CD4-positive, alpha-beta T cell treated with Interleukin-12 subunit alpha and Interleukin-12 subunit beta, for 1 hour (primary cell): ENCODE measurements at places on chromosomes 4 and X.

DNA sequence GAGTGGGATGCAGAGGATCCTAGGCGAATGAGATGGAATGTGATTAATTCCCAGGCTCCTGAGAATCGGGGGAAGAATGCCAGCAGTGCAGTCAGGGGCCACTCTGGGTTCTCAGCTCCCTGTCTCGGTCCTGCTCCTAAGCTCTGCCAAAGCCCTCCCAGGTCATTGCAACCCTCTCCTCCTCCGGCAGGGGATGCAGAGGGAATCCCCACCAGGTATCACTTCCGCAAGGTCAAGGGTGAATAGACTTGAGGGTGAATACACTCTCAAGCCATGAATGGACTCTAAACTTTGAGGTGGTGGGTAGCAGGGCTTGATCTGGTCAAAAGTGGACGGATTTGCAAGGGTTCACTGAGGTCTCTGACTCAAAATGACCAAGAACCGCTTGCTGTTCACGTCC lies 139.3 kb upstream of the MXRA5 start:
- no peak for DNase-seq

DNA sequence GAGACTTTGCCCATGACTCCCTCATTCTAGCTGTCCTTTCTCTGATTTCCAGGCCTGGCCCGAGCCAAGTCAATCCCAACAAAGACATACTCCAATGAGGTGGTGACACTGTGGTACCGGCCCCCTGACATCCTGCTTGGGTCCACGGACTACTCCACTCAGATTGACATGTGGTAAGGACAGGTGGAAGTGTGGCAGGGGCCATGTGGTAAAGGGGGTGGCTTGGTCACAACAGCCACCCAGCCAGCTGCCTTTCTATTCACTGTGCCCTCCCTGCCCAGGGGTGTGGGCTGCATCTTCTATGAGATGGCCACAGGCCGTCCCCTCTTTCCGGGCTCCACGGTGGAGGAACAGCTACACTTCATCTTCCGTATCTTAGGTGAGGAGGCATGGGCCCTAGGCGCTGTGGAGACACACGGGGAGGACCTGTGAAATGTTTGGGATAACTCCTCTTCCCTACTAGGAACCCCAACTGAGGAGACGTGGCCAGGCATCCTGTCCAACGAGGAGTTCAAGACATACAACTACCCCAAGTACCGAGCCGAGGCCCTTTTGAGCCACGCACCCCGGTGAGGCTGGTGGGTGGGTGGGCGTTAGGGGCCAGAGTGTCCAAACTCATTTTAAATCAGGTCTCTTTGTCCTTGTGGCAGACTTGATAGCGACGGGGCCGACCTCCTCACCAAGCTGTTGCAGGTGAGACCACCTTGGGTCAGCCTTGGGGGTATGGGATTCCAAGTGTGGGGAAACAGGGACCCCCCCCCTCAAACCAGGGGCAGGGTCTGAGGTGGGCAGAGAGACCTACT lies 6.1 kb upstream of the USP11 start:
- no peak for DNase-seq

GRCh38 chr4:14835708-14836425 lies 166.4 kb upstream of the CPEB2 start:
- DNase-seq: no peak

DNA sequence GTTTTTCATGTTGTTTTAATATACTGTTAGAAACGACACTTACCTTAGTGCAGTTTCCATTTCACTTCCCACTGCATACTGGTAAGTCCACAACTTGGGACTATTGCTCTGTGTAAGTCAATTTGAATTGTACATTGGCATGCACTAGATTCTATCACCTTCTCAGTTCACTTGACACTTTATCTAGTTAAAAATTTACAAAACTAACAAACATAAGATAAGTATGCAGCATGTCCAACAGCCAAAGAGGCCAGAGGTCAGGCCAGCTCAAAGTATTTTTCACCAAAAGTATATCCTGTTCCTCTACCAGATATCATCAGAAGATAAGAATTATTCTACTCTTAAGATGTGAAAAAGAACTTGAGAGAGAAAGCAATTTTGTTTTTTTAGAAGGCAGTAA lies 75.9 kb downstream of the QRFPR start:
- no peak for DNase-seq

DNA sequence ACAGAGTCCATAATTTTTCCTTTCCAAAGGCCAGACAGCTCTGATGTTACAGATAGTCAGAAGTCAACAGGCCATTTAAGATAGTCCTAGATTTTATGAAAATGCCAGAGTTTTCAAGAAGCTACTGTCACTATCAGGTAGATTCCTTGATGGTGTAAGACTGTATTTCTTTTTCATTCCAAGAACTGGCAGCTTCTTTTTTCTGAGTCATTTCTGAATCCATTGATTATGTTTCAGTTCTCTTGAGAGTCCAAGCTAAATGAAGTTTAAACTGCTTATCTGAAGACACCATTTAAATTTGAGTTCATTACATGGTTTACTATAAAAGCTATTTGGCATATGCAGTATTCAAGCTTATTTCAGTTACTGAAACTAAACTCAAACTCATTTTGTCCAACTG lies 44.6 kb downstream of the RASSF6 start:
- no peak for DNase-seq

DNA sequence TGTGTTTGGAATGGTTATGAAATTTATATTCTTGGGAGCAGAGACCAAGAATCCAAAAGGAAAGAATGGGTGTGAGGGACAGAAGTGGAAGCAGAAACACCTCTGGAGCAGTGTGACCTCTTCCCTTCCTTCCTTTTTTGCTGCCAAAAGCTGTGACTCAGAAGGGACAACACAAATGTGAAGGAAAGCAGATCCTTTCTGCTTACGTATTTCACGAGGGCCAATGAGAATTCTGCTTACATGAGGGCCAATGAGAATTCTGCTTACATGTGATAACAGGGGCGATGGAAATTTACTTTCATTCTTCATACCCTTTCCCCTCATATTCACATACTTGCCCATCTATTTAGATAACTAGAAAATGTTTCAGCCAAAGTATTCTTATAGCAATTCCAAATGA lies 404.6 kb downstream of the PRDM5 start:
- DNase-seq: no peak

DNA sequence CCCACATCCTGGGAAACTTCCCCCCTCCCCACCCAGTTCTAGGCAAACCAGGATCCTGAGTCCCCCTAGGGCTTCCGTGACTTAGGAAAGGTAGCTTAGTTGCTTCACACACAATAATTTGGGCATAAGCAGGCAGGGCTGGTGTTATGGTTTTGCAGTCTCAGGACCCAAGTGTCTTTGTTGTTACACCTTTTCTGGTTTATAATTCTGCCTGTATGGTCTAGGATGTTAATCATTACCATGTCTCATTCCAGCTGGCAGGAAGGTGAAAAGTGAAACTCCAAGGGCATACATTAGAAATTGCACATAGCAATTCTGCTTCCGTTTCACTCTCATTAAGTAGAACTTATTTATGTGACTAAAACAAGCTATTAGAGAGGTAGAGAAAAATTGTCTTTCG lies 16.8 kb downstream of the UGT8 start:
- no peak for DNase-seq

GRCh38 chr4:176156656-176157055 lies 38.7 kb downstream of the SPATA4 start:
- no peak for DNase-seq

- DNase-seq: peak; percentile 28
Observed at GRCh38 chr4:112284166-112284565, 1.5 kb downstream of the TIFA start.

- peak; percentile 1 for DNase-seq
Observed at GRCh38 chrX:154596290-154596929, 11.5 kb downstream of the CTAG1A start.

DNA sequence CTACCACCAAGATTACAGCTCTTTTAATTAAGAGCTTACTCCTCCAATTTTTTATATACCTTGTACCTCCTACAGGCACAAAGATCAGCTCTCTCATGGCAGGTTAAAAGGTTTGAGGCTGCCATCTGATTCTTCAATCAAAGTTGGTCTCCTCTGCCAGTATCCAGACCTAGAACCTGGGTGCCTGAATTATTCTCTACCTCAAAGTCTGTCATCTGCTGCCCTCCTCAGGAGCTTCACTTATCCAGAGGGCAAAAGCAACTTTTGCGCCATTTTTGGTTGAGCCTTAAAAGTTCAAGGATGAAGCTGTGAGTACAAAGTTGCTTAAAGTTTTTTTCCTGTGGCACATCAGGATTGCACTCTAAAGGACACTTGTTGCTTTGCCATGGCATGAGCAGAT lies 343.7 kb upstream of the PPP1R2C start:
- peak; percentile 20 for DNase-seq
